Stimulated activated CD4-positive, alpha-beta T cell treated with anti-CD3 and anti-CD28 coated beads, Interleukin-4, amount 100 ng/mL, for 4 hours (primary cell): ENCODE measurements at places on chromosomes 6 and 20.

GRCh38 chr6:147660334-147661311, 152.1 kb downstream of the SAMD5 start:
- no peak for DNase-seq

- no peak for DNase-seq
Observed at GRCh38 chr6:163720005-163720404, 305.5 kb downstream of the QKI start.

DNA sequence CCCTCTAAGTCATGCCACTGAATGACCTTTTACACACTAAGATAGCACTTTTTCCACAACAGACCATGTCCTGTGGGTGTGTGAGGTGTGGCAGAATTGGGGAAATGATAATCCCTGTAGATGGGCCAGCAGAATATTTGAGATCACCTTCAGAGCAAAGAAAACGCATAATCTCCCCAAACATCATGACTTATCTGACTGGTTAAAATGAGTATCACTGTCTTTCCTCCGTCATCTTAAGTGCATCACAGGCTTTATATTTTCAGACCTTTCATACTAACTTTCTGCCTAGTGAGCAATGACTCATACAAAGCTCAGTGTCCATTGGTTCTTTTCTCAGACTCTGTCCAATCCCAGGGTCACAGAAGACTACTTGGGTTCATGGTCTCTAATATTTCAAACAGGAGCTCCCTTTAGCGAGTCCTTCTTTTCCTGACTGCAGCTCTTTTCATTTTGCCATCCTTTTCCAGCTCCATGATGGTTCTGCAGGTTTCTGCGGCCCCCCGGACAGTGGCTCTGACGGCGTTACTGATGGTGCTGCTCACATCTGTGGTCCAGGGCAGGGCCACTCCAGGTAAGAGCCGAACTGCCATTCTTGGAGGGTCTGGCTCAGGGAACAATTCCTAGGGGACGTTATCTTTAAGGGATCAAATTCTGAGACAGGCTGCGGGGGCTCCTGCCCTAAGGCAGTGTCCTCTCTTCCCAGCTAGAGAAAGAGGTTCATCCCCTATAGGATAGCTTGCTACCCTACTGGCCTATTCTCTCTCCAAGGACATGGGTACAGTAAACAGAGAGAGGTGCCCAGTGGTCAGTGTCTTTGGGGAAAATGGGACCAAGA, at the start of gene HLA-DPB1:
HLA-DPB1 (plus strand) TSS at position 423 of the 838 bp plus-strand sequence; CDS start at position 475, 52 bp downstream.
- DNase-seq: no peak

DNA sequence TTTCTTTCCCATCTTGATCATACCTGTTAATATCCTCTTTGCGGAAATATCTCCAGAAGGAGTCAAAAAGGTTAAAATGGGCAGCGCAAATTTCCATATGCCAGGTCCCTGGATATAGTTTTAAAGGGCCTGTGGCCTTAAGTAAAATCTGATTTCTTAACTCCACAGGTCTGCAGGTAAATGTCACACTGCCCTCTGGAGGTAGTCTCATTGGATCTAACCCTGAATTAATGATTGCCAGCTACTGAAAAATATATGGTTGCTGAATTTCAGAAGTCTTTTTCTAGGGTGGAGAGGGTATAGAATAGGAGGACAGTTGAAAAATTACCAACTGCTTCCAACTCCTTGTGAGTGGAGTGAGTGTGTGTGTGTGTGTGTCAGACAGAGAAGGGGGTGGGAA, 8.5 kb downstream of the MOXD1 start:
- no peak for DNase-seq

GRCh38 chr20:1824181-1824580, 71.0 kb upstream of the SIRPA start:
- DNase-seq: no peak

GRCh38 chr6:32108094-32108627, 977 bp downstream of the TNXB start:
- no peak for DNase-seq

- no peak for DNase-seq
Observed at GRCh38 chr6:34904990-34905613, 16.0 kb downstream of the ANKS1A start.

DNA sequence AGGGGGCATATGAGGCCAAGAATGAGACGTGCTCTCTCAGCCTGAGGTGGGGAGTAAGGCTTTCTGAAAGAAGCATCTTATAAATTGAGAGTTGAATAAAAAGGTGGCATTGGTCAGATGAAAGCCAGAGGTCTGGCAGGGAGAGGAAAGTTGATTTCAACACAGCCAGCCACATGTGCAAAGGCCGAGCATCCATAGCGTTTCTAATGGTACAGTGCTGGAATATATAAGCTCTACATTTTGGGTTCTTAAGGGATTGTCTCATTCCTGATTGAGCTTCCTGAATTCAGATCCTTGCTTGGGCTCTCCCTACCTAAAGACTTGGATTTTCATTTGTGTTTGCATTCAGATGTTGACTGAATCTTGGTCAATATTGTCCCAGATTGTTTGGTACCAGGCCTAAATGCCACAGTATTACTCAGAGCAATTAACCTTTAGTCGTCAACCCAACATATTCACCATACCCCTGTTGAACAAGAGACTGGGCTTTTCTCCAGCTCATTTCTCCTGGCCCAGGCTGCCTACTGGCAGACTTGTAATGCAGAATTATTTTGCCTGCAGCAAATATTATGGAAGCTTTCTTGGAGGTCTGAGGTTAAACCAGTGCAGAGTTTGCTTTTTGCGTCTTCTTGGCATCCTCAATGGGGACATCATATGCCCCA, 14.5 kb upstream of the BCAS1 start:
- DNase-seq: no peak

DNA sequence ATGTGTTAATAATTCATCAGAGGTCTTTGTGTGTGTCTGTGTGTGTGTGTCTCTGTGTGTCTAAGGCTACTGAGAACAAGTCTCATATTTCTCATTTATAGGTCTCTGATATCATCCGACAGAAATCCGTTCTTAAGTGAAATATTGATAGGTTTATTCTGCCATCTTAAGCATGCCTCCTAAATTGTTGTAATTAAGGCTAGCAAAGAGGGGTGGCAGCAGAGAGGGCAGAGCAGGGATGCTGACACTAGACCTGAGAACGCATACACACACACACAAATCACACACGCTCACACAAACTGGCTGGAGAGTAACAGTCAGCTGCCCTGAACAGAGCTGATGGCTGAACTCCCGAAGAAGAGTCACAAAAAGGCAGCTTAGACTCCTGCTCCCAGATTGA, 84.9 kb upstream of the LRFN2 start:
- no peak for DNase-seq

DNA sequence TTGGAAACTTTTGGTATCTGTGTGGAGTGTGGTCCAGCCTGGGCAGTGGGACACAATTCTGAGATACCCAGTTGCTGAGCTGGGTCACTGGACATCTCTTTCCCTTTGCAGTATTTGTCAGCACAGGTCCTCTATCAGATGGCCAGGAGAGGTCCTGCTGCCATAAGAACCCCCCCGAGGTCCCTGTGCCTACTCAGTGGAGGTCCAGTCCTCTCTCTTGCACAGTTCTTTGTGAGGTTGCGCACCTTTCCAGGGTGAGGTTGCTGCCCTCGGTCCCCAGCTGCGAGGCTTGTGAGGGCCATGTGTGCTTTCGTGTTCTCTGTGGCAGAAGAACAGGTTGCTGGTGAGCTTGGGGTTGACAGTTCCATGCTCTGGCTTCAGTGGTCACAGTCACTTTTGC, 320.6 kb downstream of the QKI start:
- no peak for DNase-seq

- no peak for DNase-seq
Observed at GRCh38 chr6:42049948-42050296, 402 bp upstream of the TAF8 start.

GRCh38 chr6:112413780-112414179, 66.7 kb downstream of the RFPL4B start:
- no peak for DNase-seq

DNA sequence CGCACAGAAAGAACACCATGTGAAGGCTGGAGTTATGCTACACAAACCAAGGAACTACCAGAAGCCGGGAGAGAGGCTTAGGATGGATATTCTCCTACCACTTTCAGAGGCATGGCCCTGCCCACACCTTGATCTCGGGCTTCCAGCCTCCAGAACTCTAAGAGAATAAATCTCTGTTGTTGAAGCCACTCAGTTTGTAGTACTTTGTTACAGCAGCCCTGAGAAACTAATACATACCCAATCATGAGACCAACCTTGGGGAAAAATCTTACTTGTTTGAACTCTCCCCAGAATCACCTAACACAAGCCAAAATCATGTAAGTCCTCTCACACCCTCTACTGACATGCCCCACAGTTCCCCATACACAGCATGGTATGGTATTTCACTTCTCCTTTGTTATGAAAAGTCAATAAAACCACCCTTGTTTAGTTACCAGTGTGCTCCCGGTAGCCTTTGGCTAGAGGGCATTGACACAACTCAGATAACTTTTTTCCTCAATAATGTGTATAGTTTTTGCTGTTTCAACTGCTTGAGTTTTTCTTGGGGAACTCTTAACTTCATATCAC, 40.7 kb upstream of the SLC2A12 start:
- no peak for DNase-seq

GRCh38 chr6:5619249-5619648, 357.9 kb downstream of the FARS2 start:
- no peak for DNase-seq

GRCh38 chr6:97394160-97394748, 111.2 kb upstream of the MMS22L start:
- peak; percentile 13 for DNase-seq

GRCh38 chr20:62723351-62723750, 14.7 kb downstream of the NTSR1 start:
- no peak for DNase-seq

DNA sequence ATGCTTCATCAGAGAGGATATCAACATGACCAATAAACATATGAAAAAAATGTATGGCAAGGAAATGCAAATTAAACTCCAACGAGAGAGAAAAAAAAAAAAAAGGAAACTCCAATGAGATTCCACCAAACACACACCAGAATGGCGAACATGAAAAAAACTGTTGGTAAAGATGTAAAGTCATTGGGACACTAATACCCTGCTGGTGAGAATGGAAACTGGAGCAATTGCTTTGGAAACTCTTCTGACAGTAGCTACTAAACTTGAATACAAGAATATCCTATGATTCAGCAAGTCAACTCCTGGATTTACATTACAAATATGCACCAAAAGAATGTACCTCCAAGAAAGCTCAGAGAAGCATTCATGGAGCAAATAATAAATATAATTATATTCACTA, 260.7 kb upstream of the ECI2 start:
- no peak for DNase-seq

- peak; percentile 29 for DNase-seq
Observed at GRCh38 chr20:13220194-13220903, 725 bp upstream of the ISM1 start.

- no peak for DNase-seq
Observed at GRCh38 chr6:112209131-112209530, 45.2 kb downstream of the LAMA4 start.

DNA sequence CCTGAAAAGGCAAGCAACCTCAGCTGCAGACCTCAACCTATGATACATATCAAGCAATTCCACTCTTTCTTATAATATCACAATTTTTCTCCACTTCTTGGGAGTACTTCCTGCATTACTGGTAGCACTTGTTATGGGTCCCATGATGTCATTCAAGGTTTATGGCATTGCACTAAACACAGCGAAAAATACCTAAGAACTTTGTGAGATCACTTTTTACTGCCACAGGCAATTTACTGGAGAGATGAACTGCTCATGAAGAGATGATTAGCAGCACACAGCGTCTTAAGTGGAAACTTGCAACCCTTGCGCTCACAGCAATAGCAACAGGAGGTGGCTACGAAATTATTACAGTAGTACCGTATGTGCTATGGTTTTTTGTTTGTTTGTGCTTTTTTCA, 19.3 kb upstream of the RIMS4 start:
- no peak for DNase-seq

DNA sequence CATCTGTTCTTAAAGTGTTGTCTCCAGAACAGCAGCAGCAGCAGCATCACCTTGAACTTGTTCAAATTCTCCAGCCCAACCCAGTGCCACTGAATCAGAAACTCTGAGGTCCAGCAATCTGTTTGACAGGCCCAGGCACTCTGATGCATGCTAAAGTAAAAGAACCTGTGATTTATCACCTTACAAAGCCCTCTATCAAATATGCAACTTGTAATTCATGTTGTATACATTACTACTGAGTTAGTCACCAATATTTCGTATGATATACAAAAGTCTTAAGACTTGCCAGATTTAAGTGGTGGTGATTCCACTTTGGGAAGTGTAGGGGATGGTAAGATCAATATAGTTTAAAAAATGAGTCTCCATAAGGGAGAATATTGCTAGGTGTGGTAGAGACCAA, 6.0 kb upstream of the CD164 start:
- DNase-seq: no peak

GRCh38 chr6:19803331-19804204, 33.6 kb upstream of the ID4 start:
- DNase-seq: no peak

- no peak for DNase-seq
Observed at GRCh38 chr6:15751721-15752350, 89.0 kb upstream of the DTNBP1 start.

- peak; percentile 14 for DNase-seq
Observed at GRCh38 chr20:17504898-17505635, 26.1 kb downstream of the BFSP1 start.

DNA sequence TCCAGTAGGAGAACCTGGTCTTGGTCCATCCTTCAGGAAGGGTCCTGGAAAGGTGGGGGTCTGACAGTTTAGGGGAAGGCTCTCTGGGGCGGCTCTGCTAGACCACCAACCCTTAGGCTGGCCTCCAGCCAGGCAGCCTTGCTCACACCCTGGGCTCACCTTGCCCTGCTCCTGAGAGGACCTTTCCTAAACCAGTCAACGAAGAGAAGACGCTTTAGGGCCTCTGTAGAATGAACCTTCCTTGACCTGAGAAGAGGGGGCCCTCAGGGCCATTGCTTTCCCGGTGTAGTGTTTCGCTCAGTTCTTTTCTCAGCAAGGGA, 1.1 kb downstream of the CDC25B start:
- DNase-seq: no peak

DNA sequence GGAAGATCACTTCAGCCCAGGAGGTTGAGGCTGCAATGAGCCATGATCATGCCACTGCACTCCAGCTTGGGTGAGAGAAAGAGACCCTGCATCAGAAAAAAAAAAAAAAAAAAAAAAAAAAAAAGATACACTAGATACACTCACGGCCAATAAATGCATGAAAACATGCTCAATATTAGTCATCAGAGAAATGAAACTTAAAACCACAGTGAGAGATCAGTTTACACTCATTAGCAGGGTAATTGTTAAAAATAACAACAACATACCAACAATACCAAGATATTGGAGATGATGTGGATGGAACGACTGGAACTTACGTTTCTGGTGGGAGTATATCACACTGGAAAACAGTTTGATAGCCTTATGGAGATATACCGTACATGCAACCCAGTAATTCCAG, 29.9 kb downstream of the HS3ST5 start:
- no peak for DNase-seq

- DNase-seq: no peak
Observed at GRCh38 chr6:117681162-117681741, 6.0 kb downstream of the NUS1 start.

DNA sequence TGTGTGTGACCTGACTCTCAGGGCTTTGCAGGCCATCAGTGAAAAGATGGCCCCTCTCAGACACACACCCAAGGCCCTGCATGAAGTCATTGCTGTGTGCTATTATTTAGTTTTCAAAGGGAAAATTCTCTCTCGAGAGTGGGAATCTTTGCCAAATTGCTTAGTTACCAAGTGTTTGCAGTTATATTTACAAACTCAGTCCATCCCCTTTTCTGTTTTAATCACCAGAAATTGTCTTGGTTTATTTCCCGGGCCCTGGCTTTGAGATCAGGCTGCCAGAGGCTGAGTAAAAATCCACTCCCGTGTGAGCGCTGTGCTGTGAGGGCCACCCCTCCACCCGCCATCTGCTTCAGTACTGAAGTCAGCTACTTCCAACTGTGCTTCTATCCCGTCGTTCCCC, 163.1 kb downstream of the SOD2 start:
- DNase-seq: no peak
